Stimulated activated CD8-positive, alpha-beta memory T cell treated with anti-CD3 and anti-CD28 coated beads, Interleukin-15, amount 100 ng/mL, for 1 hour (primary cell): ENCODE measurements at places on chromosomes 7 and 10.

DNA sequence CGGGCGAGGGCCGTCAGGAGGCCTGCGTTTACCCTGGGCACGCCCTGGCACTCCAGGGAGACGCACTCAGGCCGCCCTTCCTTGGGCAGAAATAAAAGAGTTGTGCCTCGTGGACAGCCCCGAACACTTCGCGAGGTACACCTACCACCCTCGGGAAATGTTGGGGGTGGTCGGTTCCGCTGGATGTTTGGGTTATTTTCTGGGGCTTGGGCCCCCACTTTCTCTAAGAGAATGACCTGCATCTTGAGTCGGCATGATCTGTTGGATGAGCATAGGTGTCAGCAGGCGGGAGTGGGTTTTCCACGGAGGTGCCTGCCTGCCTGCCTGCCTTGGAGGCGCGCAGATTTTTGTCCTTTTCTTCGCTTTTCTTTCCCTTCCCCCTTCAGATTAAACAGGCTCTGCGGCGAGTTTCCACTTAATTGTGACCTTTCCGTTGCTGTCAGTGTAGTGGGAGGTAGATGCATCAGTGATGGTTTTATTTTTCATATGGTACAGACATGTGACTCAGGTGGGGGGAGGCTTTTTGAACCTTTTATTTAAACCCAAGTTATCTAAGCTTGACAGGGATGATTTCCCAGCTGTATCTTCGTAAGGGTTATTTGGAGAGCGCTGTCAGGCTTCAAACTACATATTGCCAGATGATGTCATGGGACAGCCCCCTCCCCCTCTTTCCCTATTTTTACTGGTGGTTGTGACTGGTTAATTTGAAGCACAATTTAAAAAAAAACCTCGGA is 661 bp downstream of the HECTD2 start:
- no peak for DNase-seq

DNA sequence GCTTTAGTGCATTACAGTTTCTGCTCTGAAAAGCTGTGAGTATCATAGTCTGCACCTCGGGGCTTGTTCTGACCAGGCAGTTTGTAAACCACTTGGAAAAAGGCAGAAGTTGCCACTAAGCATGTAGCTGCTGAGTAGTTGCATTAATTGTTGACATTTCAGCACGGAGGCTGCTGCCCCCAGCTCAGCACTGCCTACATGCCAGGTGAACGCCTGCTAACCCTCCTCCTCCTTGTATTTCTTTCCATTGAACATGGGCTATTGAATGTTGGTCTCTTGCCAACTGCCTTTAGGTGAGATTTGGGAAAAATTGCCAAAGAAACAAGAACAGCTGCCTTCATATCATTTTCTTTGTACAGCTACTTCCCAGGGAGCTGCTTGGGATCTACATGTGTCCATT is 164.2 kb downstream of the RAPGEF5 start:
- no peak for DNase-seq

DNA sequence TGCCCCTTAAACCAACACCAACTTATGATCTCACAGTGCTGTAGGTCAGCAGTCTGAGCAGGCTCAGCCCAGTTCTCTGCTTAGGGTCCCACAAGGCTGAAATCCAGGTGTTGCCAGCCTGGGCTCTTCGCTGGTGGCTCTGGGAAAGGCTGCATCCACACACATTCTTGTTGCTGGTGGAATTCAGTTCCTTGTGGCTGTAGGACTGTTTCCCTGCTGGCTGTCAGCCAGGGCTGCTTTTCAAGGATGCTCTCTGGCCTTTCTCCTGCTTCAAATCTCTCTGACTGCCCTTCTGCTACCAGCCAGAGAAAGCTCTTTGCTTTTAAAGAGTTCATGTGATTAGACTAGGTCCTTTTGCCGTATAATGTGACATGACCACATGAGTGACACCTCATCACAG is 15.3 kb downstream of the POLL start:
- no peak for DNase-seq

GRCh38 chr10:6957851-6958250 is 377.8 kb upstream of the PRKCQ start:
- DNase-seq, result no peak

DNA sequence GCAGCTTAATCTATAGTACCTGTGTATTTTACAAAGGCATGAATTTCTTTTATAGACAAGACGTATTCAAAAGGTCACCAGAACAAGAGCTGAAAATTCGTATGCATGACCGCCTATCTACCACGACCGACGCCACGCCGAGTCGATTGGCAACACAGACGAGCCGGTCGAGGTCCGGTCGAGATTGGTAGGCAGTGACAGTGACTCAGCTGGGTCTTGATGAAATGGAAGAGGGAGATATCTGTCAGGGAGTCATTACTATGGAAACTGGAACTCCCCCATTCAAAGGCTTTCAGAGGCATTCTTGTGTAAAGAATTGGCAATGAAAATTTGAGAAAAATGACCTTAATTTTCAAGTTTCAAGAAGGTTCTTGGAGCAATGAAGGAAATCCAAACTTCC is 2.1 kb downstream of the ATP5MK start:
- no peak for DNase-seq

- no peak for DNase-seq
Measured at GRCh38 chr10:82738592-82738991, 863.6 kb downstream of the NRG3 start.

DNA sequence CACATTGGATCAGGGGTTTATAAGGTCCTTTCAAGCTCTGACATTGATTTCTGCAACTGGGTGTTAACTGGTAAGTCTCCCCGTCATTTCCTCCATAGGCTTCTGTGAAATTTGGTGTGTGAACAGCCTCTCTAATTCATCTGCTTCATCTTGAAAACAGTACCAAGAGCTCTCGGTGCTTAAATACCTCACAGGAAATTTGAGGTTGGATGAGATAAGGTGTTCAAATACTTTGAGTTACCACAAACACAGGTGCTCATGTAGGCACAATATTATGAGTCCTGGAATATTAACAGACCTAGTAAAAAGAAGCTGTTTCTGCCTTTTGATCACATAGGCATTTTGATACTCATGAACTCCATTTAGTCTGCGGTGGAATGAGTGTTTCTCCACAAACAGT is 85.2 kb downstream of the RTKN2 start:
- no peak for DNase-seq

DNA sequence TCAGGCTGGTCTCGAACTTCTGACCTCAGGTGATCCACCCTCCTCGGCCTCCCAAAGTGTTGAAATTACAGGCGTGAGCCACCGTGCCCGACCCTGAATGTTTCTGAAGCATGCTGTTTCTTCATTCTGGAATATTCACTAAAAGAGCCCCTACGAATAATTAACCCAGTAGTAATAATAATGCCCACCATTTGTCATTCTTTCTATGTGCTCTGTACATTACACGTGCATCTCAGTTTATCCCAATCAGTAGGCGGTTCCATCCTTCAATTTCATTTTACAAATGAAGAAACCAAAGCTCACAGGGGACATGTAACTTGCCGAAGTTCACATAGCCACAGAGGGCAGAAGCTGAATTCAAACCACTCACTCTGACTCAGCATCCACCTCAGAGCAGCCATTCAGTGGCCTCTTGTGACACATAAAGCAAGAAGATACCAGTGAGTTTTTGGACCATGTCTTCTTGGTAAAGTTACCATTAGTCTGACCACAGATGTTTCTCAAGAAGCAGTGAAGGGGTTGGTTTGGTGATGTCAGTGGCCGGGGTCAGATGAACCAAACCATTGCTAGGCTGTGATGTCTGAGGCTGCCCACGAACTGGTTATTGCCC is 71.9 kb upstream of the DUSP5 start:
- DNase-seq, result no peak

GRCh38 chr7:150801946-150802771 is 1.6 kb downstream of the TMEM176A start:
- no peak for DNase-seq

- DNase-seq, result no peak
Measured at GRCh38 chr10:104735757-104736391, 94.8 kb downstream of the SORCS3 start.

DNA sequence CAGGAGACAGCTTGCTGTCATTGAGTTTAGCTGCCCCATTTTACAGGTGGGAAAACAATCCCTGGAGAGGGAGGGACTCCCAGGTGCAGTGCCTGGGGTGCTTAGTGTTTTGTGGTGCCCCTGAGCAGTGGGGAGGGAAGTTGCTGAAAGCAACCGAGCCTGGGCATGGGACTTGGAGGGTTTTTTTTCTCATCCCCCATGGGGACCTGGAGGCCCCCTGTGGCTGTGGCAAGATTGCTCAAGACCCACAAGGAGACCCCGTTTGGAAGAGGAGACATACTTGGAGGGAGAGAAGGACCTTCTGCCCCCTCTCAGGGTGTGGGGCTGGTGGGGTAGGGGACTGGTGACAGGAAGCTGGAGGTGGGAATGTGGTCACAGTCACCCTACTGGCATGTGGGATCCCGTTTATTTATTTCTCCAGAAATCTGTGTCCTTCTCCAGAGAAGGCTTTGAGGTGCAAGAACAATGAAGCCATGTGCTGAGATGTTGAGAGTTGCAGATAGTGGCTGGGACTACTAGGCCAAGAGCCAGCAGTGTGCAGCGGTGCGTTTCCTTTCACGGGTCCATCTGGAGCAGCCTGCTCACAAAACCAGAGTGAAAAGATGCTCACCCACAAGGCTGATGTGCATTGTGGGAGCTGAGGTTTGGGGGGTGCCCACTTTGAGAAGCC is 21.5 kb downstream of the ZMIZ1 start:
- no peak for DNase-seq

GRCh38 chr10:91891125-91892001 is 17.9 kb downstream of the FGFBP3 start:
- no peak for DNase-seq

DNA sequence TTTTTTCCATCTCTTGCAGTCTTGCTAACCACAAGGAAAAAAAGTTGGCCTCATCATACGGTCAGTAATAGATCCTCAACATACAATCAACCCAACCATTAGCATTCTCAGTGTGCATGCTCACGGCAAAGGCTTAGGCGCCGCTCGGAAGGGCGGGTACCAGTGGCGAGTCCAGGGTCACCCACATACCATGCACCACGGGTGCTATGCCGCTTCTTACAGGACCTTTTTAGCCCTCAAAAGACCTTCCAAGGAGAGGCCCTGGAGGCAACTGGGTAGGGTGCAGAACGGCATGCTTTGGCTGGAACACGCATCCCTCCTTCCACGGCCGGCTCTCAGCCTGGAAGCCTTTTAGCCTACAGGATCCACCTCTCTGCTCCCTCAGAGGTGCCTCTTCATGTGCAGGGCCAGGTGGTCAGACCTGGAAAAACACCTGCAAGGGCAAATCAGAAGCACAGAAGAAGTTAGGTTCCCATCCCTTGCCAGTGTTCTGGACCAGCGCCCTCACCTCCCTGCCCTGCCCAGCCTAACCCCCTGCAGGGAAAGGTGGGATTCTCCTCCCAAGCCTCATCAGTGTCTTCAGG is 5.8 kb downstream of the KLF6 start:
- no peak for DNase-seq

DNA sequence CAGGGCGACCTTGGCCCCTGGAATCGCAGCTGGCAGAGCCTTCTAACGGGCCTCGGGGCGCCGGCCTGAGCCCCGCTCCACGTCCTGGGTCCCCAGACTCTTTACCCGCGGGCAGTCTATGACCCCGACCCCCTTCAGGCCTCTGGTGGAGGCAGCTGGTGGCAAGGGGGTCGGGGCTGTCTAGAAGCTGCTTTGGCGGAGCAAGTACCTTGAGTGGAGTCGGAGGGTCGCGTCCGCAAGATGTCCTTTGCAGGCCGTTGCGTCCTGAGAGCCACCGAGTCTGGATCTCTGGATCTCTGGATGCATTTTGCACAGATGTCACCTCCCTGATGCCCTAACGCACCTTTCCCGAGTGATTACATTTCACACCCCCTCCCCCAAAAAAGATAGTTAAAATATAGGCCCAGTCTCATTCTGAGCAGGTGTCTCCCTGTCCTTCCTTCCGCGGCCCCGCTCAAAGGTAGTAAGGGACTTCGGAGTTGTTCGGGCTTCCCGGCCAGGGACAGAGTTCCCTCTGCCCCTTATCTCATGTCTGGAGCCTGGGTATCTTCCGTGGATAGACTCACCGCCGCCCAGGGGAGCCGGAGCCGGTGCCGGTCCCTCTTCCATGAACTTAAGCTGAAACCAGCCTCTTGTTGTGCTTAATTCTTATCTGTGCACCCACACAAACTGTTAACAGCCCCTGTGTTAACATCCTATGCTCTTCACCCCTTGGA is 457 bp downstream of the ACADSB start:
- no peak for DNase-seq

GRCh38 chr7:97973206-97973658 is 16.8 kb downstream of the OCM2 start:
- DNase-seq, result no peak

DNA sequence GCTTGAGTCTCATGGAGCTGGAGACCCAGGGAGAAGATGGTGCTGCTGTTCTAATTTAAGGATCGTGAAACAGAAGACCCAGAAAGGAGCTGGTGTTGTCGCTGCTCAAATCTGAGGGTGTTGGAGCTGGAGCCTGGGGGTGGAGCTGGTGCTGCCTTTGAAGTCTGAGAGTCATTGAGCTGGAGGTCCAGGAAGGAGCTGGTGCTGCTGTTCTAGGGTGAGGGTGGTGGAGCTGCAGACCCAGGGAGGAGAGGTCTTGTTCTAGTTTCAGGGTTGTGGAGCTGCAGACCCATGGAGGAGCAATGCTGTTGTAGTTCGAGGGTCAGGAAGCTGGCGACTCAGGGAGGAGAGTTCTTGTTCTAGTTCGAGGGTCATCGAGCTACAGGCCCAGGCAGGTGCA is 84.1 kb upstream of the ZNF479 start:
- no peak for DNase-seq

DNA sequence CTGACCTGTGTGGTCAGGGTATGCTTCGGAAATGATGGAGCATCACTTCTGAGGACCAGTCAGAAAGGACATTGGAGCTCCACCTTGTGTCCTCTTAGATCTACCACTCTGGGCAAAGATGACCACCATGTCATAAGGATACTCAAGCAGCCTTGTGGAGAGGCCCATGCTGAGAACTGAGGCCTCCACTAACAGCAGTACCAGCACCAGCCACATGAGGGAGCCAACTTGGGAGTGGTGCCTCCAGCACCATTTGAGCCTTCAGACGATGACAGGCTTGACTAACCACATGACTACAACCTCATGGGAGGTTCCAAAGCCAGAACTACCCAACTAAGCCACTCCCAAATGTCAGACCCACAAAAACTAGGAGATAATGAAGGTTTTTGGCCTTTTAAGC is 116.0 kb downstream of the NPTX2 start:
- peak; percentile 12 for DNase-seq

GRCh38 chr7:87797395-87797794 is 78.8 kb downstream of the SLC25A40 start:
- DNase-seq, result no peak

DNA sequence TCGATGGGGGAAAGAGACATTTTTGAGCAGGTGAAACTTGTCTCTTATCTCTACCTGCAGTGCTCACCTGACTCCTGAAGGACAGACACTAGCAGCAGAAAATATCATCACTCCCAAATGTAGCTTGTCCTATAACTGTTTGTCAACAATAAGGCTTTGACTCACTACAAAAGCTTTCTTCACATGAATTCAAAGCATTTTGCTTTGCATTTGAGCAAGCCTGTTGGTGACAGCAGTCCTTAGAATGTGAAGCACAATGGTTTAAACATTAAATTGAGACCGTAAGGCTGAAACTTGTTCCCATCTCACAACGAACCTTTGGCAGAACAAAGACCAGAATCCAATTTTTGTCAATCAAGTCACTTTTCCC is 30.6 kb upstream of the ZNRF2 start:
- no peak for DNase-seq

GRCh38 chr10:110209926-110210673 is 2.7 kb downstream of the MXI1 start:
- DNase-seq, result no peak

- DNase-seq, result no peak
Measured at GRCh38 chr10:71112138-71112785, 100.1 kb upstream of the UNC5B start.

GRCh38 chr10:4006051-4006450 is 221.0 kb upstream of the KLF6 start:
- no peak for DNase-seq

- DNase-seq, result no peak
Measured at GRCh38 chr7:98826811-98827231, 43.0 kb downstream of the TMEM130 start.
